ENCODE measurements at places on chromosomes 7 and 10. TPM values are rescaled to one million over a fixed set of nuclear protein-coding genes. Genes with fewer than 3 reads are reported as not detected.

Gene ATRNL1
- total RNA-seq: 0.18 TPM

- no peak overlapping the region for H3K27ac ChIP-seq
- no peak for DNase-seq
- no peaks in the 10 kb centered on the region for H3K36me3 ChIP-seq
- no peak overlapping the region for H3K4me3 ChIP-seq
Observed at GRCh38 chr10:44803862-44804261, 107.3 kb upstream of the TMEM72 start.

GRCh38 chr7:127258111-127258510 lies 5.4 kb upstream of the GRM8 start:
- H3K27ac ChIP-seq: no peak overlapping the region
- H3K4me3 ChIP-seq: no peak overlapping the region
- DNase-seq: no peak

GRCh38 chr7:33814400-33814799 lies 90.9 kb upstream of the BMPER start:
- no peaks in the 10 kb centered on the region for H3K27me3 ChIP-seq
- H3K4me3 ChIP-seq: no peak overlapping the region
- no peaks in the 10 kb centered on the region for H3K4me1 ChIP-seq
- no peak overlapping the region for H3K27ac ChIP-seq
- no peak for DNase-seq

GRCh38 chr7:133650069-133650468 lies 397.2 kb downstream of the EXOC4 start:
- no peak for DNase-seq
- no peaks in the 10 kb centered on the region for H3K36me3 ChIP-seq
- H3K27ac ChIP-seq: no peak overlapping the region
- no peaks in the 10 kb centered on the region for H3K27me3 ChIP-seq

Data from K562 (cell line).